Fibroblast of the aortic adventitia (primary cell): ENCODE measurements at places on chromosomes 1 and 21. TPM values are rescaled to one million over a fixed set of nuclear protein-coding genes. Genes with fewer than 3 reads are reported as not detected.

GRCh38 chr21:17911628-17912027, 92.5 kb upstream of the C21orf91 start:
- DNase-seq: peak; percentile 54

GRCh38 chr1:217673387-217673786, 42.2 kb downstream of the SPATA17 start:
- no peak for DNase-seq

- no peak for DNase-seq
Observed at GRCh38 chr1:21913763-21914162, 23.3 kb downstream of the HSPG2 start.

- peak; percentile 96 for DNase-seq
Observed at GRCh38 chr1:167819849-167820683, 93.9 kb downstream of the ADCY10 start.

- no peak for DNase-seq
Observed at GRCh38 chr1:3169665-3170356, 100.8 kb downstream of the PRDM16 start.

DNA sequence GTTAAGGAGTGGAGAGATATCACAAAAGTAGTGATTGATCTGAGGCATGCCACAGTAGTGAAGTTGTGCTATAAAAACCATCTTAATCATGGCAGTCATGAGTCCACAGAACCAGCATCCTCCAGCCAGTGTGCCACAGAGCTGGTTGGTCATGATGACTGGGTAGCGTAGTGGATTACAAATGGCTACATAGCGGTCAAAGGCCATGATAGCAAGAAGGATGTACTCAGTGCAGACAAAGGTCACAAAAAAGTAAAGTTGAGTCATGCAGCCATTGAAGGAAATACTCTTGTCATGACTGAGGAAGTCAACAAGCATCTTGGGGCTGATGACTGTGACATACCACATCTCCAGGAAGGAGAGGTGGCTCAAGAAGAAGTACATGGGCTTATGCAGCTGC, 6.7 kb downstream of the OR6Y1 start:
- no peak for DNase-seq

GRCh38 chr1:208731981-208732821, 488.0 kb upstream of the PLXNA2 start:
- peak; percentile 2 for DNase-seq

DNA sequence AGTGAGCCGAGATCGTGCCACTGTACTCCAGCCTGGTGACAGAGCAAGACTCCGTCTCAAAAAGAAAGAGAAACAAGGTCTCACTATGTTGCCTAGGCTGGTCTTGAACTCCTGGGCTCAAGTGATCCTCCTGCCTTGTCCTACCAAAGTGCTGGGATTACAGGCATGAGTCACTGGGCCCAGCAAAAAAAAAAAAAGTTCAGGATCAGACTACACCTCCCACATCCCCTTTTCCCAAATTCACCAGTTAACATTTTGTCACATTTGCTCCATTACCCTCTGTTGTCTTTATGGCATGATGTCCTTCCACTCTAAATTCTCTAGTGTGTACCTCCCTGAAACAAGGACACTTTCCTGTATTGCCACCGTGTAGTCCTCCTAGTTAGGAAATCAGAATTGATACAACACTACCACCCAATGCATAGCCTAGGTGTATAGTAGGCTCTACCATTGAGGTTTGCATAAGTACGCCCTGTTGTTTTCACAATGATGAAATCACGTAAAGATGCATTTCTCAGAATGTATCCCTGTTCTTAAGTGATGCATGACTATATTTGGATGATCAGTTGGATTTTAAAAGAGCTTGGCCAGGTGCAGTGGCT, 10.7 kb downstream of the SPEN start:
- DNase-seq: no peak

DNA sequence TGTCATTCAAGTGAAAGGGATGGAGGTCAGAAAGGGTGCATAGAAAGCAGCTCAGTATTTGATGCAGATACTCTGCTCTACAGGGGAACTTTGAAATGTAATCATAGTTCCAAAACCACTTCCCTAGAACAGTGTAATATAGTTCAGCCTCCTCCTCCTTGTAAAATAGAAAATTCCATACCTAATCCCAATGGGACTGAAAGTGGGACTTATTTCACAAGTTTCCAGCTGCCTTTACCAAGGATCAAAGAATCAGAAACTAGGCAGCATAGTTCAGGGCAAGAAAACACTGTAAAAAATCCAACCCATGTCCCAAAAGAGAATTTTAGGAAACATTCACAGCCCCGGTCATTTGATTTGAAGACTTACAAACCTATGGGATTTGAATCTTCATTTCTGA, 8.1 kb upstream of the TMCO2 start:
- DNase-seq: no peak

Gene OR2T29
- total RNA-seq: not detected in 2 replicates

Gene SHISA4
- 19.4 and 20.9 TPM in 2 replicates for total RNA-seq
